Activated CD4-positive, CD25-positive, alpha-beta regulatory T cell (primary cell): ENCODE measurements at places on chromosomes 6 and 20.

DNA sequence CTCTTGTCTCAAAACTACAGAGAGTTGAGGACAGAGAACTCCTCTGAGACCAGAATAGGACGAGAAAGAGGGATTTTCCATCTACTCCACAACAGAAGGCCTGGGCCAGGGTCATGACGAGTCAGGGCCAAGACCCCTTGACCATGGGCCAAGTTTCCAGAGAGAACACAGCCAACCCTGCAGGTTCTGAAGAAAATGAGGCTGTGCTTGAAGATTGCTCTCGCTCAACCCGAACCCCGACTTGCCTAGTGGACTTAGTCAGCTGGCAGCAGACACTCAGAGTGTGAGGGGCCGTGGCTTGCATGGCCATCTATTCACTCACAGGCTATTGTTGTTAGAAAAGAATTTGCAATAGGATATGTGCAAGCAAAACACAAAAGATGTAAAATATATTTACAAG is 54.5 kb downstream of the TMEM242 start:
- DNase-seq, result no peak

DNA sequence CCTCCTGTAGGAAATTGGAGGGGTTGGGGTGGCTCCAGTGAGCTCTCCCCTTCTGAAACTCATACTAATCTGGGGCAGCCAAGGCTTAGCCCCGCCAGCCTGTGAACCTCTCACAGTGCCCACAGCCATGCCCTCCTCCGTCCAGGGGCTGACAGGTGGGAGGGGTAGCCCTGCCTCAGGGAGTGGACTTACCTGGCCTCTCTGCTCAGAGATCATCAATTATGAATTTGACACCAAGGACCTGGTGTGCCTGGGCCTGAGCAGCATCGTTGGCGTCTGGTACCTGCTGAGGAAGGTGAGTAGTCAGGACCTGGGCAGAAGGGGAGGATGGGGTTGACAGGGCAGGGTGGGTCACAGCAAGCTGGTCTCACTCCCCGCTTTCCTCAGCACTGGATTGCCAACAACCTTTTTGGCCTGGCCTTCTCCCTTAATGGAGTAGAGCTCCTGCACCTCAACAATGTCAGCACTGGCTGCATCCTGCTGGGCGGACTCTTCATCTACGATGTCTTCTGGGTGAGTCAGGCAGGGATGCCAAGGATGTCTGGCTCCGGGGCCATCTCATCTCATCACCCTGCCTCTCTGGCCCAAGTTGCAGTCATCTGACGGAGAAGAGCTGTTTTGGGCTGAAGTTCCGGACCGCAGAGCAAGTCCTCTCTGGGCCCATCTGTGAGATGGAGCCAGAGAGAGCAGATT is 34.7 kb downstream of the HM13 start:
- no peak for DNase-seq

DNA sequence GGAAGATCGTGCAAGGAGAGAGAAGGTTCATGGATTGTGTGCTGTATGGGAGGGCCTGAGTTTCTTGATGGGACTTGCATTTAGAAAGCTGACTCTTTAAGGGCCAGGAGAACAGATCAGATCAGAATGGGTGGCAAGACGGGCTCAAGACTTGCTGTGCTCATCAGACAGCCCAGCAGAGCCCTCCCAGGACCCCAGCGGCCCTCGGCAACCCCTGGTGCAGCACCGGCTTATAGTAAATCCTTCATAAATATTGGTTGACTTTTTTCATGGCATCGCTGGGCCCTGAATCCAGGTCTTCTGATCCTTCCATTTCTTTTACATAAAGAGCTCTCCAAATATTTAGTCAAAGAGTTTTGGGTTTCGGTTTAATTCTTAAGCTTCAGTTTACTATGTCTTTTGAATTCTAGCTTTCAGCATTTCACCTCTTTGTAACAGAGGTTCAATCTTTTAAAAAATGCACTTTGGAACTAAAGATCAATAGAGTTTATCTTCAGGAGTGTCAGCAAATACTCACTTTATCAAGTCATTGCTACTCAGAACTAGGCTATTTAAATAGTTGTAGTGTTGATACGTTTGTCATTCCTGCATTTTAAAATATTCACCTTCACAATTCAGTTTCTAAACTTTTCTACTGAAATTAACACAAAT is 205.6 kb downstream of the ZDHHC14 start:
- DNase-seq, result no peak

GRCh38 chr6:98526465-98526864 is 307.9 kb upstream of the POU3F2 start:
- no peak for DNase-seq

- DNase-seq, result no peak
Measured at GRCh38 chr20:59820204-59821041, 113.0 kb downstream of the SYCP2 start.

- DNase-seq, result no peak
Measured at GRCh38 chr6:106452628-106453027, 92.1 kb downstream of the CRYBG1 start.

GRCh38 chr6:49636713-49637349 is at the start of gene RHAG:
Gene RHAG (minus strand): TSS chr6:49636839. CDS start chr6:49636812, 27 bp downstream.
- no peak for DNase-seq

GRCh38 chr6:80163754-80164187 is 57.3 kb downstream of the BCKDHB start:
- DNase-seq, result no peak

DNA sequence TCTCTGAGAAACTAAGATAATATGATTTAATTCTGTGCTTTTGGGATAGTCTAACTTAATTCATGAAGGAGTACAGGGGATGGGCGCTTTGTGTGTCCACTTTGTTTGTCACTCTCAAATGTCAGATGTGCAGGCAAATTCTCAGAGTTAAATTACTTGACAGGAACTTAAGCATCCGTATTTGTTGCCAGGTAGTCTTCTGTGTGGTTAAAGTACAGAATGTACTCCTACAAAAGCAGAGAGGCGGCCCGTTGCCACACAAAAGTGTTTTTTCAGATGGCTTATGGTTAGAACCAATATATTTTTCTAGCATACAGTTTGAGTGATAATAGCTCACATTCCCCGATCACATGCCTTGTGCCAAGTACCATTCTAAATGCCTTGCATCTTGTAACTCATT is 234.4 kb downstream of the LAMA2 start:
- DNase-seq, result no peak

GRCh38 chr6:130381459-130382380 is 15.9 kb downstream of the TMEM200A start:
- DNase-seq, result no peak

DNA sequence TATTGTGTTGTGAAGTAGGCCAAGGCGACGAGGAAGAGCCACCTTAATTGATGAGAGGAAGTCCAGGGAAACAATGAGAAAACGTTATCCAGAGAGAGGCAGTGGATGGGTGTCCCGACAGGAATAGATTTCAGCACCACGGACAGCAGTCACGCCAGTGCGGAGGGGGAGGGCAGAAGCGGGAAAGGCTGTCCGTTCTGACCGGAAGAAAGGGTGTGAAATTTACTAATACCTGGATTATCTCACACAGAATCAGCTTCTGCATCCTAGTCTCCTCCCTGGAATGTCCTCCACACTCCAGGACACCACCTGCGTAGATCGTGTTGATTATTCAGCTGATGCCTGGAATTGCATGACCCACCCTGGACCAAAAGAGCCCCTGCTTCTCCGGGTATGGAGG is 7.4 kb upstream of the BPIFA3 start:
- DNase-seq, result no peak

DNA sequence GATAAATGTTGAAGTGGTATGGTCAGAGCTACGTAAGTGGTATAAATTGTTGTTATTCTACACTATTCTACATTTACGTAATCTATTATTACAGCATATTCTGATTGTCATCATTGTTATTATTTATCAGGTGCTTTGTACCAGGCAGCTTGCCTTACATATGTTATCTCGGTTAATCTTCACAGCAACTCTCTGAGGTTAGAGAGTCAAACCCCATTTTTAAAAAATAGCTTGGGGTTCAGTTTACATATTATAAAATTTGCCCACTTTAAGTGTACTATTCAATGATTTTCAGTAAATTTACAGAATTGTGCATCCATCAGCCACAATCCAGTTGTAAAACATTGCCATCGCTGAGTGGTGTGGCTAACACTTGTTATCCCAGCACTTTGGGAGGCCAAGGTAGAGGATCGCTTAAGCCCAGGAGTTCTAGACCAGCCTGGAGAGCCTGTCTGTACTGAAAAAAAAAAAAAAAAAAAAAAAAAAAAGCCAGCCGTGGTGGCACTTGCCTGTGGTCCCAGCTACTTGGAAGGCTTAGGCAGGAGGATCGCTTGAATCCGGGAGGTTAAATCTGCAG is 35.5 kb downstream of the PPP1R16B start:
- no peak for DNase-seq

- DNase-seq, result no peak
Measured at GRCh38 chr6:34242252-34243130, 5.8 kb downstream of the HMGA1 start.

DNA sequence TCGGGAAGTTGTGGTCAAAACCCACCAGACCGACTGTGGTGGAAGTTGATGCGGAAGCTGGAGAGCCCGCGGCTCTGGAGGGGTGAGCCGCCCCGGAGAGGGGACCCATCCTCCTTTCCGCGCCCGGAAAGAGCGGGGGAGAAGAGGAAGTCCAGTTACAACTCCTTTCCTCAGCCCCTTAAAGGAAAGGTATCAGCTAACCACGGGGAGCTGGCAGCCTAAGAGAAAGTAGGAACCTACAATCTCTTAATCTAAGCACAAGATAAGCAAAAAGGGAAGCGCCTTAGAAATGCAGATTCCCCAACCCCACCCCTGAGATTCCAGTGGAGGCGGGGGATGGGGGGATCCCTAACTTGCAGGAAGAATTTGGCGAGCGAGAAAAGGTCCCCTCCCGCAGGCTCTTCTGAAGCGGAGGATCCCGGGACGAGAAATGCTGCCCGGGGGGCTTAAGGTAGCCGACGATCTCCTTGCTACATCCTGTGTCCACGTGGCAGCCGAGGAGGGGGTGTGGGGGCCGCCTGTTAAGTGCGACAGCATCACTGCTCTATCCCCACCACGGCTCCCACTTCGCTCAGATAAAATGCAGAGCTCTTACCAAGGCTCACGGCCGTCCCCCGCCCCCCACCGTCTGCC is 87.5 kb downstream of the ZFP64 start:
- no peak for DNase-seq

DNA sequence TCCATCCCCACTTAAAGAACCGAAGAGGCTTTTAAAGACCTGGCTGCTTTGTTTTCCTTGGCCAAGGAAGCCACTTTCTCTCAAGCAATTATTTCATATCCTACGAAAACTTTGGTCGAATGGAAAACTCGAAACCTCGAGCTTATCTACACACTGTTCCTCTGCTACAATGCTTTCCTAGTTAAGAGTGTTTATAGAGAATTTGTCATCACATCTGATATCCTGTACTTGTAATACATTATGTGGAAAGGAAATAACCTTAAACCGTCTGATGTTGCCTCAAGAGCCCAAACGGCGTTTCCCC is 28.1 kb downstream of the TFAP2B start:
- no peak for DNase-seq

DNA sequence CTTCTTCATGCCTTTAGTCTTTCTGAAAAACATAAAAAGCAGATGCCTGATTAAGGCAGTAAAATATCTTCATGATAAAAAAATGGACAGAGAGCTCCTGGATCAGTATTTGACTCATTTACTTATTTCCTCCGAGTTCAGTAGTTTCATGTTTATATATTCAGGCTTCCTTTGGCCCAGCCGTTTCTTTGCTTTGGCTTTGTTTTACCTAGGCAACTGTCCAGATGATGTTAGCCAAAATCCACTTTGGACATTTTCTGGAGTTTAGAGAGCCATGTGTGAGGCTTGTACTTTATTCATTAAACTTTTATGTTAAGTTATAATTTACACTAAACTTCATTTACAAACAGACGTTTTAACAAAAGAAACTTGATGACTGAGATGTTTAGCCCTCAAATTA is 307.1 kb upstream of the RSPO3 start:
- no peak for DNase-seq

- no peak for DNase-seq
Measured at GRCh38 chr6:3746119-3746691, 5.3 kb downstream of the PXDC1 start.

- DNase-seq, result no peak
Measured at GRCh38 chr6:154864066-154864430, 130.8 kb downstream of the SCAF8 start.

GRCh38 chr6:53735896-53736295 is 58.9 kb upstream of the LRRC1 start:
- DNase-seq, result no peak

GRCh38 chr6:161439093-161439492 is 165.2 kb upstream of the AGPAT4 start:
- no peak for DNase-seq

DNA sequence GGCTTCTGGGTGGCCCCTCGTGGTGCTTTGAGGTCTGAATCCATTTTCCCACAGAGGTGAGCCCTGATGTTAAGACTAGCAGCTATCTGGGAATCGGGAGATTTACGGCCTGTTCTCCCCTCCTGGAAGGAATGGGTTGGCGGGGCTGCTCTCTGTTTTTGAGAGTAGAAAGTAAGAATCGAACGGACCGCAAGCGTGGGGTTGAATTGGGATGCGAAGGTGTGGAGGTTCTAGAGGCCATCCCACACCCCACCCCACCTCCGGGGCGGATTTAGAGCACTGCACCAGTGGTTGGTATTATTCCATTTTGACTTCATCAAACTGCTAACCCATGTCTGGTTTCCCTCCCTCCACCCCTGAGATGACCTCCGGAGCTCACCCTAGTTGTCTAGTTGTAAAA is 11.5 kb downstream of the PYGB start:
- no peak for DNase-seq

- DNase-seq, result no peak
Measured at GRCh38 chr6:33677143-33677660, 34.3 kb downstream of the UQCC2 start.

- DNase-seq, result no peak
Measured at GRCh38 chr6:14478381-14479225, 361.0 kb downstream of the CD83 start.

GRCh38 chr6:71106276-71106675 is 149.4 kb upstream of the B3GAT2 start:
- DNase-seq, result no peak

DNA sequence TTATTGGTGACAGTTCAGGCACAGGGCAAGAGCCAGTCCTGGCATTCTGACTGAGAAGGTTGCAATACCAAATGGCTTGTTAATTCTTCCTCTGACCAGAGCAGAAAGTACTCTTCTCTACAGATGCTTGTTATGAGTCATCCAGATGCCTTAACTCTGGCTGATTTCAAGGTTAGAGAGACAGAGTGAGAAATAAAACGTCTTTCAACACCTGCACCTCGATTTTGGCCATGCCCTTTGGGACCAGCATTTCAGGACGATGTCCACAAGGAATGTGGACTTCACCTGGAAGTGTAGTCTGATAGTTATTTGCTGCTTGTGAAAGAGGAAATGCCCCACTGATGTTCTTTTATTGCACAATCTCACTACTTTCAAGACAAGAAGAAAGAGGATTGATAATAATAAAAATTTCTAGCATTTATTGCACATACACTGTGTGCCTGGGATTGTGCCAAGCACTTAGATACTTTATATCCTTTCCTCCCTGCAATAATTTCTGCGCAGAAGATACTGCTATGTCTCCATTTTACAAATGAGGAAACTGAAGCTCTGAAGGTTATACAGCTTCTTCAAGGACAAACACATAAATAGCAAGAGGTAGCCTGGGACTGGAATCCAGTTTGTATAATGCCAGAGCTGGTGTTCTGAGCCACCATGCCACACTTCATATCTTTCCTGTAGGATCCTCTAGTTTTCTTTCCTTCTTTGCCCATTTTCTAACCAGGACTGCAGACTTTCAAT is 33.5 kb upstream of the MCM3 start:
- DNase-seq, result no peak

GRCh38 chr6:50539447-50539846 is 173.9 kb upstream of the TFAP2D start:
- no peak for DNase-seq
